ENCODE measurements at places on chromosomes 6 and 20.

- no peak for DNase-seq
Measured at GRCh38 chr6:121619013-121619412, 183.6 kb downstream of the GJA1 start.

DNA sequence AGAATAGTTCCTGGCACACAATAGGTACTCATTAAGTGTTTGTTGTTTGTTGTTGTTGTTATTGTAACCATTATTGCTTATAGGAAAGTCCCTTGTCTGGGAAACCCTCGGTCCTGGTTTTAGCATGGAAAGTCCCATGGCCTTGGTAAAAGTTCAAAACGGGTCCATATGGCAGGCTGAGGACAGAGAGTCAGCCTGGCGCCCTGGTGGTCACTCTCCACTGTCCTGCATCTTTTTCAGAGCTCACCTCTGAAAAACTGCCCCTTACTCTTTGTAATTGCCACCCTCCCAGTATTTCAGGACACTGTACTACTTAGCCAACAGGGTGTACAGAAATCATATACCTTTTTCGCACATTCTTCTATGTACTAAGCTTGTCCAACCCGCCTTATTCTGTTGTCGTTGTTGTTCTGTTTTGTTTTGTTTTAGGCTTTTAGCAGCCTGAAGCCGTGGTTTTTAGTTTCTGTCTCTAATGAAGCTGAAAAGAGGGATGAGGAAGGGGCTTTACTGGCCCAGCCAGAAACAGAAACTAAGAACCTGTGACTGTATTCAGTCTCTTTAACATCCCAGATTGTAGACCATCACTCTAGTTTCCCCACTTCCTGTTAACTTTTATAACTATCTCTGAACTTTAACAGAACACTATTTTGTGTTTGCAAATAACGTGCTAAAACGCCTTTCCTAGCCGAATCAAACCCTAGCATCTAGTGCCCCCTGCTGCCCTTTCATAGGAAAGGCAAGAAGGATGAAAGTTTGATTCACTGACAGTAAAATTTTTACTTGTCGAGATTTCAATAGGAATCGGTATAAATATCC is 7.6 kb upstream of the TMEM14A start:
- peak; percentile 10 for DNase-seq

GRCh38 chr6:58113960-58114359 is 796.5 kb downstream of the PRIM2 start:
- no peak for DNase-seq

- DNase-seq = no peak
Measured at GRCh38 chr6:25144919-25145318, 134.3 kb upstream of the CARMIL1 start.

GRCh38 chr6:69337311-69337710 is 459.5 kb downstream of the LMBRD1 start:
- no peak for DNase-seq

DNA sequence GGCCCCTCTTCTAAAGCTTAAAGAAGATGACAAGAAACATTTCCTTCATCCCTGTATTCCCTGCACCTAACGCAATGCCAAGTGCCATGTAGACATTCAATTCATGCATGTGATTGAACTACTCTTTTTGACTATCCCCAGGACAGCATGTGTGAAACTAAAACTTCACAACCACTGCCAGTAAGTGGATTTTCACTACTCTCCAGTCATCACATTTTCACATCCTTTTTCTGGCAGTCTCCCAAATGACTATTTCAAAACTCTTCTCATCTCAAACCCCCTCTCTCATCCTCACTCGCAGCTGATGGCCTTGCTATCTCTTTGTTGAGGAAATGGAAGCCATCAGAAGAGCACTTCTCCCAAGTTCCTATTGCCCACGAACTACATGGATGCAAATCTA is 122.6 kb downstream of the OPRM1 start:
- DNase-seq = no peak

DNA sequence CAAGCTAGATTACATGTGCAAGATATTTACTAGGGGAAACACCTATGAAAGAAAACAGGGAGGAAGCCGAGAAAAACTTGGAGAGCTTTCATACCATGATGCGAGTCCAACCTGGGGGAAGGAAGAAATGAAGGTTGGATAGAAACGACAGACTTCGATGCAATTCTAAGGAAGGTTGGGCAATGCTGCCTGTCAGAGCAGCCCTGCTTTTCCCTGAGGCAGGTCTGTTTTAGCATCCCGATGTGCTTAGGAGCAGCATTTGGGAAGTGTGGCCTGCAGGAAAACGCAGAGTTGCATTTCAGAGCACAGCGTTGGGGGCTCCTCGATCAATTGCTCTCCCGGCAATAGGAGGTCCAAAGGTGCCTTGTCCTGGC is 91.9 kb upstream of the DTNBP1 start:
- DNase-seq = no peak

DNA sequence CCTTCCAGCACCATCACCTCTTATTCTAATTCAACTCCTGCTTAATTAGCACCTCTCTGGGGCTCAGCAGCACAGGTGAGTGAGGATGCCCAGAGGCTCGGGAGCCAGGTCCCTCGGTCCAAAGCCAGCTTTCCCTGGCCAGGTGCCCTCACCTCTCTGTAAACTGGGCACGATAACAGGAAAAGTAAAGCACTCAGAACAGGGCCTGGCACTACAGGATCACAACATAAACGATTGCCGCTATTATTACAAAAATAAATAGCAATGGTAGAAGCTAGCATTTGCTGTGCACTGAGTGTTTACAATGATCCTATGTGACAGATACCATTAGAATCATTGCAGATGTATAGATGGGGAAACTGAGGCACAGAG is 2.6 kb downstream of the BPIFB2 start:
- no peak for DNase-seq

- DNase-seq = no peak
Measured at GRCh38 chr6:116411284-116411623, 40.5 kb downstream of the DSE start.

DNA sequence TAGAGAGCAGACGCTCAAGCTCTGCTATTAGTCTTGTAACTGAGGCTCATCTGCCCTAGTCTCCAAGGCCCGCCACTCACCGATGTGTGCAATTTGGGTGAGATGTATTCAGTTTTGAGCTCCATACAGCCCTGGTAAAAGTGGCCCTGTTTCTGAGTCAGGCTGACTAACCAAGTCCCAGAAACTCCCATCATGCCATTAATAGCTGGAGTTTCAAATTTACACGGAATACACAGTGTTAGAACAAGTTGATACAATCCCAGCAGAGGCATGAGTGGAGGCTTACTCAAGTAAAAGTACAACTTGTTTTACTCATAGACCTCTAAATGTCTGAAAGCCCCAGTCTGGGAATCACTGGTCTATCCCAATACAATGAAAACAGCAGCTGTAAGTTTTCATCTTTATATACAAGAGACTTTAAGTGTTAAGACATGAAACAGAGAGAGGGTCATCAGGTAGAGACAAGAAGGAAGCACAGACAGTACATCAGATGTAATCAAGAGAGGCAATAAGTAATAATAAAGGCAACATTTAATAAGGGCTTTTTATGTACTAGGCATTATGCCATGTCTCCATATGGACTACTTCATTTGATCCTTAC is 42.4 kb downstream of the RTN4IP1 start:
- no peak for DNase-seq

DNA sequence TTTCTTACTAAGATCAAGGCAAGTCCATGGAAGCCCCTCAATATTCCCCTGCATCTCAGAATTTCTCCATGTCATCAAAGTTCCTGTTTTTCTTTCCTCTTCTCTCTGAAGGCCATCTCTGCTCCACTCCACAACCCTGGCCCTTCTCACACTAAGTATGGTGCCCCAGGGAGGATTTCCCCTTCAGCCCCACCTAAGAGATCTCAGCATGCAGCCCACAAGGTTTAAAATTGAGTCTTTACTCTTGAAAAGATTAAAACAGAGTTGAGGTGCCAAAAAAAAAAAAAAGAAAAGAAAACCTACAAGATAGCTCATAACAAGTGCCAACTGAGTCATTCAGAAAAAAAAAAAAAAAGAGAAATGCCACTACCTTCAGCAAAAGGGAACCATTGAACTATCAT is 36.5 kb upstream of the TNFAIP3 start:
- no peak for DNase-seq

DNA sequence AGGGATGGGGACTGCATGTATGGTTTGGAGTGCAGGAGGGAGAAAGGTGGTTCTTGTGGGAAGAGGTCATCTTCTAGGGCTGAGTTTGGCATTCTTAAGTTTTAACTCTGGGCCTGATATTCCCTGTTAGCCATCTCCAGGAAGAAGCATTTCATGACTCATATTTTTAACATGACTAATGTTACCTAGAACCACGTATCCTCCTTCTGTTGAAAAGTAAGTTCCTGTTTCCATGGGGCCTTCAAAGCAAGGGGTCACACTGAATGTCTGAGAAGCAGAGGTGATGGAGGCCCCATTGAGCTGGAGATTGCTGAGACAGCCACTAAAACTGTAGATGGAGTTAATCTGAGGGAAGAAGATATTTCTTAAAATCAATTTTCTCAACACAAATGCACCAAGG is 30.2 kb downstream of the FAM229B start:
- DNase-seq = no peak

- DNase-seq = no peak
Measured at GRCh38 chr20:19769507-19769906, 11.4 kb downstream of the RIN2 start.

- DNase-seq = no peak
Measured at GRCh38 chr6:112139052-112139451, 51.7 kb downstream of the FAM229B start.

- DNase-seq = no peak
Measured at GRCh38 chr6:108619431-108620197, 58.9 kb downstream of the FOXO3 start.

DNA sequence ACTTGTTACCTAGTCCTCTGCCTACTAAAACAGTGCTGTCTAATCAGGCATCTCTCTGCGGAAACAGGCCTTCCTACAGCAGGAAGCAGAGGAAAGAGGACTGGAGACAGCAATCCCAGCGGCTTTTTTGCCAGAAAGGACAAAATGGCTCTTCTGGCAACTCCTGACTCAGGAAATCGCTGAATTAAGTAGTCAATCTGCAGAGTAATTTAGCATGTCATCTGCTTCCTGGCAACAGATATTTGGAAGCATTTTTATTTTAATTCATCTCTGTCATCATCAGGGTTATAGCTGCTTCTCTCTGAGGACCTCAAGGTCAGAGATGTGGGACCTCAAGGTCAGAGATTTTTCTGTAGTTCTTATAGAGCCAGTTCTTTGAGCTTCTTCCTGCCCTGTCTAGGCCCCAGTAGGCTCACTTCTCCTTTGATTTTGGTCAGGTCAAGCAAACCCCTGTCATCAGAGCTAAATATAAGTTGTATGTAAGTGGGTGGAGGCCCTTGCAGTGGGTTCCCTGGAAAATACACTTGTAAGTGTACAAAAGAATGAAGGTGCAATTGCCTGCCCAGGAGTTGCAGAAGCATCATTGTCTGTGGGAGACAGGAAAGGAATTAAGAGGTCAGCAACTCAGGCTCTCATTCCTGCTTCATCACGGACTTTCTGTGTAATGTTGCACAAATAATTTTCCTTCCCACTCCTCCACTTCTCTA is 229.4 kb downstream of the ALDH8A1 start:
- DNase-seq = no peak

- no peak for DNase-seq
Measured at GRCh38 chr6:123808556-123808955, 4.9 kb downstream of the NKAIN2 start.

DNA sequence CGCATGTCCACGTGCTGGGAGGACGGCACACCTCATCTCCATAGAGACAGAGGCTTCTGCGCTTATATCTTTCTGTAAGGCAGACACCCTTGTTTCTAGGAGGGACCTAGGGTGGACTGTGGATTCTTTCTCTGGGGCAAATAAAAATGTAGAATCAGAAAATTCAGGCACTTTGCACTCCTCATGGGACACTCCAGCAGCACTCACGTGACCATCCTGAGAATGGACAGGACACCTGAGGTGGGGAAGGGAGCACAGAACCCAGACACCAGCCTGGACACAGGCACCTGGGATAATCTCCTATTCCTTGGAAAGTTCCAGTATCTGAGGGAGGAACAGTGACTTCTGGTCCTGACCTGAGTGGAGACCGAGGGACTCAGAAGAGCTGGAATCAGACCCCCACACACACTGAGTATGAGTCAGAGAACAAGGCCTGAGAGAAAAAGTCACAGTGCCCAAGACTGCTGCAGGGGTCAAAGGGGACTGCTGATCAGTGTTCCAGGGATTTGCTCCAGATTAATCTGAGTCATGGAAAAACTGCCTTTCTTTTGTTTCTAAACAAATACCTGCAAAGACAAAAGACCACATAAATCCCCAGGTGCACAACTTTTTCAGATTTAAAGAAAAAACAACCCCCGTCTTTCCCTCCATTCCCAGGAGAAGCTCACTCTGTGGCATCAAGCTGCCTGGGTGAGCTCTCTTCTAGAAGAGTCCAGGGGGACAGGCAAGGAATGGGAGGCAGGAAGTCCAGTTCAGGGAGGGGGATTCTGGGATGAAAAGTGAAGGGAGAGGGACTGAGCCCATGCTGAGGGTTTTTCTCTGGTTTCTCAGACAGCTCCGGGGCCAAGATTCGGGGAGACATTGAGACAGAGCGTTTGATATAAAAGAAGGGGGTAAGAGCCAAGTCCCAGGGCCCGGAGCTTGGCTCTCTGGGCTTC is 35.6 kb upstream of the MICB start:
- DNase-seq = no peak

DNA sequence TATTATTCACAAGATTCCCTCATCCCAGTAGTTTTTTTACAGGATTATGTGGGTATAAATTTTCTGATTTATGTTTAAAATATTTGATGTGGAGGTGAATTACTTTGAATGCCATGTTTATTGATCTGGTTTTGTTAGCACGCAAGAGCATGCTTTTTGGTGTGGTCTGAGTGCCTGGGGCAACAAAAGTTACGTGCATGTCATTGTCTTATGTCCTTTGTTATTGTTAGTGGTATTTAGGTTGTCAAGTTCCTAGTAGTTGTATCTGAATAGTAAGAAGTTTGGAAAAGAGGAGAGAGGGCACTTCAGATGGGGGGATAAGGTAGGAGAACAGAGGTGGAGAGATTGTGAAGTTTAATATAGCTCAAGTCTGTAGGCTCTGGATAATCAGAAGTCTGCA is 95.0 kb downstream of the ATRN start:
- DNase-seq = no peak

DNA sequence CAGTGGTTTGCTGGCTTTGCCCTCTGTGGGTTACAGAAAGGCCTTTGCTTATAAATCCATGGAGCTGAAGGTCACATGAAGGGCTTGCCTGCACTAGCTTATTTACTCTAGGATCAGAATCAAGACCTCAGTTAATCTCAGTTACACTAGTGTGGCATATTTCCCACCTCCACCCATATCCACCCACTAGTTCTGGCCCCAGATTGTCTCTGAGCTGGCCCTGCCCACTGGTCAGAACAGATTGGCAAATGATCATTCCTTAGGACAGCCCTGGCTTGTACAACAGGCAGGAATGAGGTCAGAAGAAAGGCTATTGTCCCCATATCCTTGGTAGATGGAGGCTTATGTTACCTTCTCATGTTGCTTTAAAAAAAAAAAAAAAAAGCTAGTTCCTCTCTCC is 33.3 kb upstream of the SASH1 start:
- DNase-seq = no peak

DNA sequence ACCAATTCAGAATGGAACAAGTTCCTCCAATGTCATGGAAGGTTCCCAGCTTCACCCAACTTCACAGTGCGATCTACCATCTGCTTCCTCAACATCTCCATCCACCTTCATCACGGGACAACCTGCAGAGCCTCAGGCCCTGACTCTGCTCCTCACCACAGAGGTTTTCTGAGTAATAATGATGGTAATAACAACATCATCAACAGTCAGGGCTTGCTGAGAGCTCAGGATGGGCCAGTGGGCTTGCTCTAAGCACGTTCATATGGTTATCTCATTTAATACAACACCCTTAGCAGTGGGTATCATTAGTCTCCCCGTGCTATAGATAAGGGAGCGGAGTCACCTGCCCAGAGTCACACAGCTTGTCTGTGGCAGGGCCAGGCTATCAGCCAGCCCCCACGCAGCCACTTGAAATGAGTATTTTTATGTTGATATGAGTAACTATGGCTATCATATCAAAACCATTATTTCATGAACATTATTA is 38.6 kb downstream of the PREX1 start:
- DNase-seq = no peak
